ENCODE measurements at places on chromosomes 3 and 15.

DNA sequence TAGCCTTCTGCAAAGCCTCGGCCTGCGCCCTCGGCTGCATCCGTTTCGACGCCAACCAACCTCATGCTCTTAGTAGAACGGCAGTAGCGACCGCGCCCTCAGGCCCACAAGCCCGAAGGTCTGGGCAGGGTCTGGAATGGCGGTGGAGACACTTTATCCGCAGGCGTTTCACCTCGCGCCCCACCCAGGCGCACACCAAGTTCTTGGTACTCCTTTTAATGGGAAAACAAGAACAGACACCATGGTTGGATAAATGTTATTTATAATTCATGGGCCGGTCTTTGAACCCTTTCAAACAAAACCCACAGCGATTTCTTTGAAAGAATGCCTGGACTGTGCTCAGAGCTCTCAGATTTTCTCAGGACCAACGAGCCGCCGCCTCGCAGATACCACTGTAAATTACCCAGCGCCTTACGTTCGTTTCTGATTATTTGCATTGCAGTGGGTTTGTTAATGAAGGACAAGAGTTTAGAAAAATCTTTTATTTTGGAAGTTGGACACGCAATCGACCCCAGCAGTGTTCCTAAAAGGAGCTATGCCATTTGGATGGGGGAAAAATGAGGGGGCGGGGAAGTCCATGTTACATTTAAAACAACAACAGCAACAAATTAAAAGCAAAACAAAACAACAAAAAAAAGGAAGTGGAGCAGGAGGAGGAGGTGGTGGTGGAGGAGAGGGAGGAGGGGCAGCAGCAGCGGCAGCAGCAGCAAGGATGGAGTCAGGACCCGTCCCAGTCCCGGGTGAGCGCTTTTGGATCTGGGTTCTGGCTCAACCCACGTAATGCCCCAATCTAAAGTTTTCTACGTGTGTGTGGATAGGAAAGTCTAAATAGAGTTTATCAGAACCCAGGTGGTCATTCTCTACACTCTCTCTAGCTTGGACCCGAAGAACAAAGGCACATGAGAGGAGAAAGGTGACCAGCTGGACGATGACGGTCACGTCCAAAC, 993 bp upstream of the ISL2 start:
- DNase-seq = no peak

- no peak for DNase-seq
Observed at GRCh38 chr3:103446953-103447629, 1012.3 kb downstream of the ZPLD1 start.

GRCh38 chr15:40274350-40275274, 8.3 kb downstream of the ANKRD63 start:
- DNase-seq = peak; percentile 75

DNA sequence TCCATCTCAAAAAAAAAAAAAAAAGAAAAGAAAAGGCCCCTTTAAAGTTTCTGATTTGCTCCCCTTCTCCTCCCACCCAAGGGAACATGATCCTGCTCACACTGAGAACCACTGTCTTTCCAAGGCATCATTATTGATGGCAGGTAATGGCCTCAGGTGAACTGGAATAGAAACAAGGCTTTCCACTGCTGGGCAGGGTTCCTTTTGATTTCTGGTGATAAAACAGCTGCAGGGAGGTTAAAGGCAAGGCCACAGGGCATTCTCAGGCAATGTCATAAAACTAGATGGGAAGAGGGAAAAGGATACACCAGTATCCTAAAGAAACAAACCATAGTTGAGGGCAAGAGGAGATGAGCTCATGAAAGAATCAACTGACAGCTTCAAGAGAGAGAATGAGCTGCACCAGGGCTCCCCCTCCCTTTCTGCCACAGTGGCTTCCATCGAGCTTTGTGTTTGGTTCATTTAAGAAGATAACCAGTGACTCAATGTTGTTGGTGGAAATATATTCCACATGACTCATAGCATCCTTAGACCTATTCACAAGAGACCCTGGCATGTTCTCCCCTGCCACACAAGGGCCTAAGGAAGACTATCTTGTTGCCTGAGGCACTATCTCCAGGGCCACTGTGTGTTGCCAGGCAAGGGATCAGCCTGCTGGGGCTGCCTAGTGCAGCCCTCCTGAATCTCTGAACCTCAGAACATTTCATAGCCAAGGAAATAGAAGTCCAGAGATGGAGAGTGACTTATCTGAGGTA, 86.4 kb downstream of the WDR76 start:
- no peak for DNase-seq

GRCh38 chr15:77565378-77565915, 67.3 kb downstream of the LINGO1 start:
- no peak for DNase-seq

Measured in NCI-H2171 treated with DMSO at 0.1 percent for 48 hours (cell line).